ENCODE measurements at places on chromosomes 11 and 22. TPM values are rescaled to one million over a fixed set of nuclear protein-coding genes. Genes with fewer than 3 reads are reported as not detected.

The CHRDL2 gene
- 0.22 TPM for polyA plus RNA-seq

The OR2AT4 gene
- 0.07 TPM for polyA plus RNA-seq

The OR4A47 gene
- polyA plus RNA-seq, result not detected

The SLC25A18 gene
- polyA plus RNA-seq, result 1.5 TPM

The IRAG1 gene
- polyA plus RNA-seq, result 12.0 TPM

The LIF gene
- 1.6 TPM for polyA plus RNA-seq

The OR4X2 gene
- not detected for polyA plus RNA-seq

The OLFML1 gene
- polyA plus RNA-seq, result 33.1 TPM

The OR5T2 gene
- polyA plus RNA-seq, result not detected

The RAB3IL1 gene
- polyA plus RNA-seq, result 18.7 TPM

The CCDC73 gene
- 0.43 TPM for polyA plus RNA-seq

The CLCF1 gene
- polyA plus RNA-seq, result 7.0 TPM

The GAL3ST1 gene
- polyA plus RNA-seq, result 23.8 TPM

The RAG2 gene
- polyA plus RNA-seq, result 0.52 TPM

The SCN2B gene
- polyA plus RNA-seq, result 3.0 TPM

The JAML gene
- 1.5 TPM for polyA plus RNA-seq

The P2RY6 gene
- polyA plus RNA-seq, result 0.85 TPM

The PLCB3 gene
- 13.5 TPM for polyA plus RNA-seq

The SYT7 gene
- 4.7 TPM for polyA plus RNA-seq

The KIRREL3 gene
- 2.1 TPM for polyA plus RNA-seq

The MOV10L1 gene
- 1.2 TPM for polyA plus RNA-seq

The B3GAT1 gene
- polyA plus RNA-seq, result 4.8 TPM

The PRCP gene
- 283 TPM for polyA plus RNA-seq

The PAMR1 gene
- 4.3 TPM for polyA plus RNA-seq

The PTH gene
- polyA plus RNA-seq, result not detected

The CASP5 gene
- polyA plus RNA-seq, result not detected

The ENTHD1 gene
- polyA plus RNA-seq, result not detected

The PANX3 gene
- not detected for polyA plus RNA-seq

The KCNK4 gene
- polyA plus RNA-seq, result not detected

The FGF3 gene
- polyA plus RNA-seq, result not detected

The ADM2 gene
- polyA plus RNA-seq, result 4.8 TPM

The OTOG gene
- polyA plus RNA-seq, result 0.83 TPM

The RAB36 gene
- 19.2 TPM for polyA plus RNA-seq

The GLYATL2 gene
- polyA plus RNA-seq, result 4.6 TPM

The XNDC1N gene
- polyA plus RNA-seq, result 10.4 TPM

The OOSP2 gene
- polyA plus RNA-seq, result not detected
